ENCODE measurements at places on chromosomes 12 and 14. TPM values are rescaled to one million over a fixed set of nuclear protein-coding genes. Genes with fewer than 3 reads are reported as not detected.

Gene FLRT2
- 20.1 TPM for total RNA-seq

Gene LTBP2
- total RNA-seq = 27.1 TPM

Gene CLECL1
- not detected for total RNA-seq

Gene TSPAN11
- total RNA-seq = not detected

Gene KCNA5
- total RNA-seq = not detected

Gene CAPS2
- total RNA-seq = 0.16 TPM

All from cardiac atrium fibroblast (primary cell).